ENCODE measurements at places on chromosomes 12 and 14.

GRCh38 chr14:56630707-56631106 is 51.1 kb downstream of the TMEM260 start:
- DNase-seq: no peak

DNA sequence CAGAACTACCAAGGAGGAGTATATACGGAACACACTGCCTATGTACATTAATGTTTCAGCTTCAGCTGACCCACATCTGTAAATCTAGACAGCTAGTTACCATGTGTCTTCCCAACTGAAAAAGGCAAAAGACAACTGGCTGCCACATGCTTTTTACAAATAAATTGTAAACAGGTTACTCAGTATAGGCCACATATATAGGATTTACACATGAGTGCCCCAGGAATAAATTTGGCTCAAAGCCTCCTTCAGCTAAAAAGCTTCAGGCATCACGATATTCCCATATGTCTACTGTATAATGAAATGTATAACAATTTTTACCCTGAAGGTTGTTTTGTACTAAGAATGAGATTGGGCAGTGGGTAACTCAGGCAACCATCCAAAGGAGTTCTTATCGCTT is 175.9 kb upstream of the BMP4 start:
- DNase-seq: no peak

DNA sequence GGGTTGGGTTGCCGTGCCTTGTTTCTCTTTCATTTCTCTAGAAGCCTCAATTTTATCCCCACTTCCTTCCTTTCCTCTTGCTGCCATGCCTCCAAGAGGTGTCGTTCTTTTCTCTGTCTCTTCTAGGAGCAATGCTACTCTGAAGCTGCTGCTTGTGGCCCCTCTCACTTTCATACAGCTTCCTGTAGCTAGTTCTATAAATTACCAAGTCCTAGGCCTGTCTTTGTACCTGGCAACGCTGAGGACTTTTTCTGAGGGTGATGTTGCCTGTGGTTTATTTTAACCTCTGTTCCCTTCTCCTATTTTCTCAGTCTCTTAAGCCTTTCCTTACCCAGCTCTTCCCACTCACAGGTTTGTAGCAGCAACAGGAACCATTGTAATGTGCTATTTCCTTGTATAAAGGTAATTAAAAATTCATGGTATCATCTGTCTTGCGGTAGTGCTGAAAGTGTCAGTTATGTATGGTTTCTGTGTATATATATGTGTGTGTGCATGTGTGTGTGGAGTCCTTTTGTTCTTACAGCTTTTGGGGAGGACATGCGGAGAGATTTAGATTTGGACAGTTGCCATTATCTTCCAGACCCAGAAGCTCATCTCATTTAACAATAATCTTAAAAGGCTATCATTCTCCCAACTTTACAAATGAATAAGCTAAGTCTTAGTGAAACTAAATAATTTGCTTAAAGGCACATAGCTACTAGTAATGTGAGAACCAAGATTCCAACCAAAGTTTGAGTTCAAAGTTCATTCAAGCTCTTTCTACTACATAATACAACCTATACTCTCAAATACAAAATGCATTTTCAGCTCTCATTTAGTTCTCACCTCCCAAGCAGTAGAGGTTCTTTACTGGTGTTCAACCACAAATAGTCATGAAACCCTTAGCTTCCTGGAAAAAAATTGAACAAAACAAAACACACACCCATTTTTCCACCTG is 43.8 kb downstream of the DDHD1 start:
- DNase-seq: no peak

DNA sequence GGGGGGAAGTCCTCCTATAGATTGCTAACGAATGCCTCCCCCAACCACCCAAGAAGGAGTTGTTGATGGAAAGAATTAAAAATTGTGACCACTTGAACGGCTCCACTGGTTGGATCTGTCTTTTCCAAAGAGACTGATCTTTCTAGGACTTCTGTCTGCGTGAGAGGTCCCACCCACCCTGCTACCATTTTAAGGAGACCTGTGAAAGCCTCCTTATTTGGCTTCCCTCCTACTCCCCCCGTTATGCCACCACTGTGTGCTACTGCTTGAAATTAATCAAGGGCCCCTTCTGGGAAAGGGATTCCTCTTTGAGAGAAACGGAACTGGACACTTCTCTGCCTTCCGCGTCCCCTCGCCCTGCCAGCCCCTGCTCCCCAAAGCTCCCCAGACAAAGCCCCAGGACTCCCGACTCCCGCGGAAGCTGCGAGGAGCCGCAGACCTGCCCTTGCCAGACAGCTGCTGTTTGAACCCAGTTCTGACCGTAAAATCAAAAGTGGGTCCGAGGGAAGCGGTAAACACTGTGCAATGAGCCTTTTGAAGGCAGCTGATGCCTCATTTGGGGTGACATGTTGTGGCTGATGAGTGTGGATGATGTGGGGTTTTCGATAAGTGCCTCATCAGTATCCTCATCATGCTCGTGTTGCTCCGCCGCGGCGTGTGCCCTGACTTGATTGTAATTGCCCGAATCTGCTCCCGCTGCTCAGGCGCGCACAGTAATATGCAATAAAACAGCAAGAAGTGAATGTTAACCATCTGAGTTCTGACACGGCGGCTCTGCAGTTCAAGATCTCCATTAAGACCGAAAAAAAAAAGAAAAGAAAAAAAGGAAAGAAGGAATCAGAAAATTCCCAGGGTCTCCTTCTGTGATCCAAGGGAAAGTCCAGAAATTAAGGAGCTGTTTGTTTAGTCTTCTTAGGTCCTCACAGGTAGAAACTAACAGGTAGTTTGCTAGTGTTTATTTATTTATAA is 48.2 kb downstream of the MBIP start:
- peak; percentile 4 for DNase-seq

DNA sequence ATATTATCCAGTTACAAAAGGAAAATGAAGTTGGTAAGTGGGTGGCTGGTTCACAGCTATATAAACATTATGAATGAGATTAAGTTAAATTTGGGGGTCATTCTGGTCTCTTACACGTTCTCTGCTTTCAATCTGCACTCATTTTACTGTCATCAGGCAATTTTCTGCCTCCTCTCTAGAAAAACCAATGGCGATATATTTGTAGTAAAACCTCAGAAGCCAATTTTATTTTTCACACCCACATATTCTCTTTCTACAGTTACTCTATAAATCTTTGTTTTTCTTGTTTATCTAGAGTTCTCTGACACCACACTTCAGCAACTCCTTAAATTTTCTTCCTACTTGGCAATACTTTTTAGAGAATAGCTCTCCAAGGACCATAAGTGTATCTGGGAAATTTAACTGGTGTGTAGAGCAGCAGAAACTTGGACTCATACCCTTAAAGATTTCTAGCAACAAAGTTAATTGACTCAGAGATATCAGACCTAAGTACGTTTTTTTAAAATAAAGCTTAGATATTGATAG is 926.9 kb downstream of the TMTC2 start:
- no peak for DNase-seq

GRCh38 chr12:118790578-118790977 is 190.8 kb upstream of the SRRM4 start:
- DNase-seq: no peak
